ENCODE measurements at places on chromosomes 1 and 21.

DNA sequence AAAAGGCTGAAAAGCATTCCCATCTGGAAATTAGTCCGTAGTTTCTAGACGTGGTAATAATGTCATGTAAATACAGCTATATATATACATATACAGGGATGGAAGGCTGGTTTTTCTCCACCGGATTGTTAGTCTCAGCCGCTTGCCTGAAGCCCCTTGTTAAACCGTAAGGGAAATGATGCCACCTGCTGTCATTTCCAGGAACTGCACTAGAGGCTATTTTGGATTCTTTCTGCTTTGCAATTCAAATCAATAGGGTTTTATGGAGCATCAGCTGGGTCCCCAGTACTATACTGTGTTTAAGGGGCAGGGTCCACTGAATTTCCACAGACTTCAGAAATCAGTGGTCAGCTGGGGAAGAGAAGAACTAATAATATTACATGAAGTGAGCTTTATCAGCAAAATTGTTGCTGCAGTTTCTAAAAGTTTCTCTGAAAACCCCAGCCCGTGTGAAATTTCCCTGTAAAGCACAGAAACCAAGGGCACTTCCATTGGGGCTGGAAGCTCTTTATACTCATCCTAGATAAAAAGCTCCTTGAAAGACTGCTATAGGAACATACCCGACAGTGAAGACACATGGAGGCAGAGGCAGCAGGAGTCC is 33.8 kb upstream of the MPZL1 start:
- peaks cover 13% of the 10 kb centered on the region for H3K4me1 ChIP-seq
- H3K27ac ChIP-seq: no peak overlapping the region
- H3K27me3 ChIP-seq: peaks cover 7% of the 10 kb centered on the region
- no peaks in the 10 kb centered on the region for H3K36me3 ChIP-seq
- DNase-seq: peak; percentile 42

DNA sequence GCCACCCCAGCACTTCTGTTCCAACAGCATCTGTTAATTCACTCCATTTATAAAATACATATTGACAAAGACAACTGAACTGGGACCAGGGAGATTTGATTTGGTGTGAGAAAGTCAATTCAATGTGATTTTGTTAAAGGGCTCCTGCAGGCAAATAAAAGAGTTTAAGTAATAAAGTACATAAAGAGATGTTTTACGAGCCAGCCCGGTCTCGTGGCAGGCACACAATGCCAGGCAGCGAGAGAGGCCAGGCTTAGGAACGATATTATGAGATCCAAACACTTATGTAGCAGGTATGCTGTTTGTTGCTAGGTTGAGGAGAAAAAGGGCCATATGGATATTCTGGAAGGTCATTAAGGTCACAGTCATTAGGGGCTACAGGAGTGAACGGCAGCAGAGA is 227.1 kb downstream of the KCTD3 start:
- H3K27ac ChIP-seq: no peak overlapping the region
- no peak for DNase-seq
- no peak overlapping the region for H3K4me3 ChIP-seq
- no peaks in the 10 kb centered on the region for H3K4me1 ChIP-seq
- H3K36me3 ChIP-seq: no peaks in the 10 kb centered on the region

DNA sequence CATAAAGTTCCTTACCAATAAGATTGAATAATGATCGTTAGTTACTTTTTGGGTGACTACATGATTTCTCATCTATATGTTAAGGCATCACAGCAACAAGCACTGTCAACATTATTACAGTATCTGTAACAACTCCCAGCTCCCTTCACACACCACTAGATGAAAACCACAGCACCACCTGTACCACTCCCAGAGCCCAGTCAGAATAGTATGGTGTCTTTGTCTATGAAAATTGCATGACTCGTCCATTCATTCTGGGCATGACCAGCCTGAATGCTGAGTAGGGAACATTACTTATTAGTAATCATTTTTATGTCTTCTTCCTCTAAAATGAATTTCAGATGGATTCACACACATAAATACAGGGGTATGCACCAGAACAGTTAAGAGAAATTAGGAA is 7.0 kb downstream of the OLFML2B start:
- no peak for DNase-seq
- no peak overlapping the region for H3K27ac ChIP-seq
- H3K4me3 ChIP-seq: no peak overlapping the region
- no peaks in the 10 kb centered on the region for H3K27me3 ChIP-seq
- H3K4me1 ChIP-seq: peaks cover 7% of the 10 kb centered on the region
- H3K36me3 ChIP-seq: no peaks in the 10 kb centered on the region

- H3K36me3 ChIP-seq: no peaks in the 10 kb centered on the region
- peak overlapping the region; percentile 87 for H3K4me3 ChIP-seq
- H3K27ac ChIP-seq: peak overlapping the region; percentile 93
- H3K27me3 ChIP-seq: no peaks in the 10 kb centered on the region
- no peak for DNase-seq
Measured at GRCh38 chr1:53837646-53837923, 511 bp downstream of the NDC1 start.

GRCh38 chr1:169456029-169456428 is 28.8 kb upstream of the CCDC181 start:
- no peaks in the 10 kb centered on the region for H3K27me3 ChIP-seq
- no peaks in the 10 kb centered on the region for H3K36me3 ChIP-seq
- no peak overlapping the region for H3K4me3 ChIP-seq
- no peak overlapping the region for H3K27ac ChIP-seq

GRCh38 chr1:26016953-26017545 is 4.5 kb upstream of the EXTL1 start:
- H3K4me3 ChIP-seq: no peak overlapping the region
- H3K27ac ChIP-seq: peak overlapping the region; percentile 36
- DNase-seq: peak; percentile 36

- no peaks in the 10 kb centered on the region for H3K36me3 ChIP-seq
- peak; percentile 97 for DNase-seq
- no peaks in the 10 kb centered on the region for H3K27me3 ChIP-seq
- no peak overlapping the region for H3K4me3 ChIP-seq
Measured at GRCh38 chr1:170162459-170163246, 16.9 kb downstream of the NTMT2 start.

DNA sequence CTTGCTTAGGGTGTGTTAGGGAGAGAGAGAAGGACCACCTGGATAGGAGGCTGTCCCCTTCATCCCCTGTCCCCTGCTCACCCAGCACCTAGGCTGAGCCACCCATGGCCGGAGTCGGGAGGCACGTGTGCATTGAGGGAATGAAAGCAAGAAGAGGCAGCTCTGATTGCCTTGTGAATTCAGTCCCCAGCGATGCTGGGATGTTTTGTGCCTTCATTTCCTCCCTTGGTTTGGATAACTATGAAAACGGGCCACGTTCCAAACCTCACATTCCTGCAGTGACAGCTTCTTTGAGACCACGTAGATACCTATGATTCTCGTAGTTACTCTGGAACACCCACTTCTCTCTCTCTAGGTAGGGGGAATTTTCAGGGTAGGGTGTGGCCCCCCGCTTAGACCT is 67.1 kb downstream of the MAN1C1 start:
- peaks cover 5% of the 10 kb centered on the region for H3K4me1 ChIP-seq
- peak; percentile 80 for DNase-seq
- H3K27me3 ChIP-seq: peaks cover 27% of the 10 kb centered on the region
- no peak overlapping the region for H3K4me3 ChIP-seq

DNA sequence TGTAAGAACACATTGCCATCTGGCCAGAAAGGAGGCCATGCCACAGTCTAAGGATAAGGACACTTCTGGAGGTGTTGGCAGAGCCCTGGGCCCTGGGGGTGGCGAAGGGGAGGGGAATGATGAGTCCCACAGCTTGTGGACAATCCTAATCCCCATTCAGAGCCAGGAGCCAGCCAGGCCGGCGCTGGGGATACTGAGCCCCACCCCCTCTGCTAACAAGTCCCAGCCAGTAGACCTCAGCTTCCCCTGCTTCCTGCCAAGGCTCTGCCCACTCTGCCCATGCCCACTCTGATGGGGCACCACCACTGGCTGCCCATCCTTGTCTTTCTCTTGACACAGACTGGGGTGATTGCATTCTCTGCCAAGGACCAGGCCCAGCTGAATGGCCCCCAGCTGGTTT is 71.9 kb downstream of the NAV1 start:
- DNase-seq: no peak
- no peaks in the 10 kb centered on the region for H3K27me3 ChIP-seq
- H3K4me1 ChIP-seq: peaks cover 14% of the 10 kb centered on the region
- no peak overlapping the region for H3K27ac ChIP-seq
- no peak overlapping the region for H3K4me3 ChIP-seq
- peaks cover 4% of the 10 kb centered on the region for H3K36me3 ChIP-seq

GRCh38 chr1:40703316-40703715 is 11.8 kb downstream of the NFYC start:
- H3K4me3 ChIP-seq: no peak overlapping the region
- peak; percentile 95 for DNase-seq
- no peaks in the 10 kb centered on the region for H3K36me3 ChIP-seq
- H3K4me1 ChIP-seq: peaks cover 9% of the 10 kb centered on the region

DNA sequence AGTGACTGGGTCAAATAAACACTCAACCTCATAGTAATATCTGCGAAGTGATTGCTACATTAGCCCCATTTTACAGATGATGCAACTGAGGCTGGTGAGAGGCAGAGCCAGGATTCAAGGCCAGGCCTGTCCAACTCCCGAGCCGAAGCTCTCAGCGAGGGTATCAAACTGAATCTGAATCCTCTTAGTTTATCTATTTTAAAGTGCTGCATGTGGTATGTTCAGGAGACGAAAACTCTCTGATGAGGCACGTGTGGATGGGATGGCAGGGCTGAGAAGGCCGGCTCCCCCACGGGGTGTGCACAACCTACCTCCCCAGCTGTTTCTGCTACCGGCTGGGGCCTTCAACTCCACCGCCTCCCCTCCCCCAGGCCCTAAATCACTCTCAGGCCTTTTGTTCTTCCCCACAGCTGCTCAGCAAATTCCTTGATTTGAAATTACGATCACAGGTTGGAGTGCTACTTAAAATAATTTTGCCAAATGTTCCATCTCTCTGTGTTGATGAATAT is 171.8 kb downstream of the TOMM20 start:
- H3K4me1 ChIP-seq: peaks cover 47% of the 10 kb centered on the region
- no peak overlapping the region for H3K4me3 ChIP-seq
- H3K27ac ChIP-seq: peak overlapping the region; percentile 45
- no peaks in the 10 kb centered on the region for H3K27me3 ChIP-seq
- no peak for DNase-seq

DNA sequence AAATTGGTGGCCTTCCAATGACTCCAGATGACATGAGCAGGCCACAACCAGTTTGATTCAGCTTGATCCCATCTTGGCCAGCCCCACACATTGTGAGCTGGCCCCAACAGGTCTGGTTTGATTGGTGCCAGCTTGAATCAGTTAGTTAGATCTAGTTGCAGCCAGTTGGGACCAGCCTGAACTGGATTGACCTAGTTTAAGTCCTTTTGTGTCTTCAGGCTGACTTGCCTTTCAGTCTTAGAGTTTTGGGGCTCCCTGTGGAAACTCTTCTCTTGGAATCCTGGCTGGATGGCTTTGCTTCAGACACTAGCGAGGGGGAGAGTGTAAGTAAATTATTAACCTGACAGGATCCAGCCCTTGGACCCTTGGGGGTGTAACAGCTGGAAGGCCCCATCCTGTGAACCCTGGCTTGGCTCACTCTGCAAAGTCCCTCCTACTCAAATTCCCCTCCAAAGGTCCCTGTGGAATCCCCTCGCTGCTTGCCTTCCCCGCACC is 36.2 kb upstream of the POU3F1 start:
- H3K36me3 ChIP-seq: no peaks in the 10 kb centered on the region
- no peak for DNase-seq
- H3K4me1 ChIP-seq: no peaks in the 10 kb centered on the region
- no peak overlapping the region for H3K27ac ChIP-seq

DNA sequence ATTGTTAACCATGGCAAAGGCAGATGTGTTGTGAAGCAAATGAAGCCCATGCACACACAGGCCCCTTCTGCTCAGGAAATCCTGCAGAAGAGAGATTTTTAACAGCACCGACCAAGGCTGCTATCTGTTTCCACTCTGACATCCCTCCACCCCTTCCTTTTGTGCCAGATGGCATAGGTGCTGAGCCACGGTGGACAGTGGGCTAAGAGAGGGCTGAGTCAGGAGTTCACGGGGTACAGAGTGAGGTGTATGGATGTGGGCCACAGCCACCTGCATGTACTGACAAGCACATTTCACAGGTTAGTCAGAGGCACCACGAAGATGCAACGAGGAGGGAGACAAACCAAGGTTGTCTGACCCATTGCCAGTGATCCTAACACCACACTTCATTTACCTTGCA is 9.5 kb downstream of the RSPH1 start:
- H3K27me3 ChIP-seq: peaks cover 16% of the 10 kb centered on the region
- no peak for DNase-seq
- H3K36me3 ChIP-seq: no peaks in the 10 kb centered on the region
- no peaks in the 10 kb centered on the region for H3K4me1 ChIP-seq

DNA sequence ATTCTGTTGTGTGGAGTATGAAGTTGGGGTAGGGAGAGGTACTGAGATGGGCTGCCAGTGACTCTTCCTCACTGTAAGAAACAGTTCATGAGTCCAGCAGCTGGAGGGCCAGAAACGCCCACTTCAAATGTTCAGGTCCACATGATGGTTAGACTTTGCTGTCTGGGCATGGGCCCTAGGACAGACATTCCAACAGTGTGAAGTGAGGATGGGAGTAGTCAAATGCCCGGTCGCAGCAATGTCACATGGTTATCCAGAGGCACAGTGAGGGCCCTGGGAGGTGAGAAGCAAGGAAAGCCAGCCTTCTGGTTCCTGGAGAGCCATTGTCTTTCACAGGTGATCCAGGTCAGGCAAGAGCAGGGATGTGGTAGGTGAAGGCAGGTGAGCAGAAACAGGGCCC is 304.4 kb downstream of the HHAT start:
- H3K36me3 ChIP-seq: no peaks in the 10 kb centered on the region
- no peaks in the 10 kb centered on the region for H3K27me3 ChIP-seq
- DNase-seq: no peak
- no peak overlapping the region for H3K27ac ChIP-seq
- no peaks in the 10 kb centered on the region for H3K4me1 ChIP-seq
- no peak overlapping the region for H3K4me3 ChIP-seq

Measured in astrocyte (in vitro differentiated cells and primary cell).